ENCODE measurements at places on chromosomes 7 and 10.

GRCh38 chr7:69620650-69621049, 22.4 kb downstream of the AUTS2 start:
- no peak for DNase-seq

DNA sequence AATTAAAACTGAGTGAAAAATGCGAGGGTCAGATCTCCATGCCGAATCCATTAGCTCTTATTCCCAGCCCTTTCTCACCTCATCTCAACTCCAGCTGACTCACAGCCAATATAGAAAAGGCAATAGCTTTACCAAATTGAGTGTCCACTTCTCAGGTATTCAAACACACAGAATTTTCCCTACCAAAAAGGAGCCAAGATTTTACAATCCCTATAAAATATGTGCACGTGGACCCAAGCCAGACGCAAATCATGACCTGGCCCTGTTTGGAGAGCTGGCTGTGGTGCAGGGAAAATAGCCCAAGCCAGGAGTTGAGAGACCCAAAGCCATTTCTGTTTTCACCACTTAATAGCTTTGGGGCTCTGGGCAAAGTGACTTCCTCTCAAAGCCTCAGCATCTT, 379.7 kb upstream of the AUTS2 start:
- no peak for DNase-seq

DNA sequence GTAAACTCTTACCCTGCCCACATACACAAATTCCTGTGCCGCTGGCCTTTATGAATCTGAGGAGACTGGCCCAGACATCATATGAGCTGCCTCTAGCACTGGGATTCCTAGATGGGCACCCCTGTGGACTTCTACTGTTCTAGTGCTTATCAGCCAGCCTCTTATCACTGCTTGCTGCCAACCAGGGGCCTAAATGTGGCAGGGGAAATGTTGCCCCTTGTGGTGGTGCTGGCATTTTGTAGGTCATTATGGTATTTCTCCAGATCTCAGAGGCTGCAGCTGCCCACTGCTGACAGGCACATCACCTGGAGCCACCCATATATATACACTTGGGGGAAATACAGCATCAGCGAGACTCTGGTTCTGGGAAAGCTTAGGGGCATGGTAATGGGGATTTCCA, 5.4 kb downstream of the SFR1 start:
- no peak for DNase-seq

GRCh38 chr7:14685167-14685566, 217.4 kb downstream of the DGKB start:
- DNase-seq, result no peak

- no peak for DNase-seq
These were observed 8.8 kb downstream of the AFAP1L2 start for GRCh38 chr10:114395366-114396022.

GRCh38 chr7:42156291-42156865, 80.6 kb downstream of the GLI3 start:
- no peak for DNase-seq

DNA sequence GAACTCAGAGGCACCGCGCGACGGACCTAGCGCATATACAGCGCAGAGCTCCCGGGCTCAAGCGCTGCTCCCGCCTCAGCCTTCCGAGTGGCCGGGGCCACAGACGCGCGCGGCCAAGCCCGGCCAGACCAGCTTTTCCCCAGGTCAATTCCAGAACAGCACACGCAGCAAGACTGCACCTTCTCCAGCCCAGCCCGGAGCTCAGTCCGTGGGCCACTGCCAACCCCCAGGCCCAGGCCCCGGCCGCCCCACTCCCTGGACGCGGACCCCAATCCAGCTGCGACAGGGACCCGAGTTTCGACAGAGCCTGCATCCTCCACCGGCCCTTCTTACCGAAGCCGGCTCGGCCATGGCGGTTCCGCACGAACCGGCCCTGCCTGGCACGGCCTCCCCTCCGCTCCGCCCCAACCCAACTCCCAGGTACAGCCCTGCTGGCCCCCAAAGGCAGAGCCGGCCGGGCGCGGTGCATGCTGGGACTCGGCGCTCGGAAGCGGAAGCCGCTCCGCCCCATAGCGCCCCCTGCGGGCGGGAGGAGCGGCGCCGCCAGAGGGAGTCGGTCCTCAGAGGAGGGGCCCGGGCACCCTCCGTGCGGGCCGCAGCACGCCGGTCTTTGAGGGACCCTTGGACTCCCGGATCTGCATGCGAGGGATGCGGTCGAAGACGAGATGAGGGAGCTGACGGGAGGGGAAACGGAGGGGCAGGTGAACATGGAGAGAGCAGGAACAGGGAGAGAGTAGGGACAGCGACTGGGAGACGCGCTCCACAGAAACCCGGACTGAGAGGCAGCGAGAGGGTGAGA, at the start of gene ZNF425:
TSS of gene ZNF425 (minus strand) at position 462 of the 799 bp plus-strand sequence. CDS start at position 351, 111 bp downstream.
- peak; percentile 90 for DNase-seq

DNA sequence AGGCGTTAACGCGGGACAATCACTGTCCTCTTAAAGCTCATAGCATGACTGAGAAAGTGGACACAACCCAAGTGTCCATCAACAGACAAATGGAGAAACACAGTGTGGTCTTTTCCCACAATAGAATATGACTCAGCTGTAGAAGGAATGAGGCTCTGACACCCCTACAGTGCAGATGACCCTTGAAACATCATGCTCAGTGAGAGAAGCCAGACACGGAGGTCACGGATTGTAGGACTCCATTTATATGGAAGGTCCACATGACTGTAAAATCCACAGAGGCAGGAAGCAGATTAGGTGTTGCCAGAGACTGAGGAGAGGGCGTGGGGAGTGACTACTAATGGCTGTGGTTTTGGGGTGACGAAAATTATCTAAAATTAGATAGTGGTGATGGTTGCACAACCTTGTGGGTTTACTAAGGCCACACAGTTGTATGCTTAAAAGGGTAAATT, 6.1 kb upstream of the NCAPG2 start:
- no peak for DNase-seq

GRCh38 chr10:103726637-103727036, 128.7 kb downstream of the SH3PXD2A start:
- DNase-seq, result no peak

- DNase-seq, result no peak
These were observed 171.7 kb downstream of the KIF20B start for GRCh38 chr10:89873055-89873454.

DNA sequence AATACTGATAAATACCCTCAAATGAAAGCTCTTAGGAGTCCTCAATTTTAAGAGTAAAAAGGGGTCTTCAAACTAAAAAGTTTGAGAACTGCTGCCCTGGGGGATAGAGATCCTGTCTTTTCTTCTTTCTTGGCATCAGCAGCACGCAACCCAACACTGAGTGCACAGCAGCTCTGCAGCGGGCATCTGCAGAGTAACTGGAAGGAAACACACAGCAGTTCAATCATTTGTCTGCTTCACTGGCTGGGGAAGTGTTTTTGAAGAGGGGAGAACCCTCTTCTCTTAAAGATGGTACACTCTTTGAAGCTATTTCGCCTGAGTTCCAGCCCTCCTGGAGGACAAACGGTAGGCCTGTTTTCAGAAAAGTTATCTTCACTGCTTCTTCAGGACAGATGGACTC, 193.6 kb downstream of the FGFR2 start:
- no peak for DNase-seq
